ENCODE measurements at places on chromosomes 6 and 20.

DNA sequence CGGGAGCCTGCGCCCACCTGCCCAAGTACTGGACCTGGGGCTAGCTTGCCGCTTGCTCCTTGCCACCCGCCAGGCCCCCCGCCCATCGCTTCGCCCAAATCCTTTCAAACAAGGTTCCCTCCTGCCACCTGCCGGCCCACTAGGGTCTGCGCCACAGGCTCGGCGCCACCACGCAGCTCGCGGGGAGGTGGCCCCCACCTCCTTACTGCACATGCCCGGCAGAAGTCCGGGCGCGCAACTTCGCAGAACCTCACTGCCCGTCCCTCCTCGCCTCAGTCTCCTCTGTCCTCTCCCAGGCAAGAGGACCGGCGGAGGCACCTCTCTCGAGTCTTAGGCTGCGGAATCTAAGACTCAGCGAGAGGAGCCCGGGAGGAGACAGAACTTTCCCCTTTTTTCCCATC lies 11.2 kb downstream of the GNAS-AS1 start:
- DNase-seq: no peak

- no peak for DNase-seq
Measured at GRCh38 chr20:25221592-25222460, 26.1 kb upstream of the PYGB start.

DNA sequence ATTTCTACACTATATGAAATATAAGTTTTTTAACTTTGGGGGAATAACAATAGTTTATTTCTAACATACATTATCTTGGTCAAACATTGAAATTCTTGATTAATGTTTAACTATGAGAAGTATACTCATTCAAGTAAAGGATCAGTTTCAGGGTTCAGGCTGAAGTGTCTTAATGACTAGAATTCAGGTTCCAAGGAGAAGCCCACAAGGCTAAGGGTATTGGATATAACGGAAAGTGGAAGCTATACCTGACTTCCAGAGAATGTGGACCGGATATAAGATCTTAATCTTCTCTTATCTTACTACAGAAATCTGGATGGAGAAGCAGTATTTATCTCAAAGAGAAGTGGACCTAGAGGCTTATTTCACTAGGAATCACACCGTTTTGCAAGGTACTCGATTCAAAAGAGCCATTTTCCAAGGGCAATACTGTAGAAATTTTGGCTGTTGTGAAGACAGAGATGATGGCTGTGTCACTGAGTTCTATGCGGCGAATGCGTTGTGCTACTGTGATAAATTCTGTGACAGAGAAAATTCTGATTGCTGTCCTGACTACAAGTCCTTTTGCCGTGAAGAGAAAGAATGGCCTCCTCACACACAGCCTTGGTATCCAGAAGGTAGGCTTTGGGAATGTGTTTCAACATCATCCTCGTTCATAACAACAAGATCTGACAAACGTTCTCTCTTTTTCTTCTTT lies at the start of gene TINAG:
Gene TINAG, plus strand, starts transcription at position 153 of the 697 bp plus-strand sequence. Its CDS starts 110 bp downstream, at position 263.
- no peak for DNase-seq

GRCh38 chr20:56381501-56381900 lies 10.5 kb downstream of the AURKA start:
- no peak for DNase-seq

DNA sequence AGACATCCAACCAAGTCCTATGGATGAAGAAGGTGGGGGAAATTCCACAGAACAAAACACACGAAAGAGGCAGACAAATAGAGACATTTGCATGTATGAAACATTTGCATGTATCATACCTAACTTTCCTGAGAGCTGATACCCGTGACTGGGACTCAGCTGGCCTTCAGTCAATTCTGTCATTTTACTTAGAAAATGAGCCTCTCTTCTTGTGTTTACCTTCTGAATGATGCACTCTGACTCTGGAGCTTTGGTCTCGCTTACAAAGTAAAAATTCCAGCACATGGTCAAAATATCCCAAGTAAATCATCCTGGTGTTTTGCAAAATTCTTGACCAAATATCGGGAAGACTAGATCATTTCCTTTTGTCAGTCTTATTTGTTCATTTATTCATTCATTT lies 46.9 kb downstream of the MMUT start:
- DNase-seq: no peak

DNA sequence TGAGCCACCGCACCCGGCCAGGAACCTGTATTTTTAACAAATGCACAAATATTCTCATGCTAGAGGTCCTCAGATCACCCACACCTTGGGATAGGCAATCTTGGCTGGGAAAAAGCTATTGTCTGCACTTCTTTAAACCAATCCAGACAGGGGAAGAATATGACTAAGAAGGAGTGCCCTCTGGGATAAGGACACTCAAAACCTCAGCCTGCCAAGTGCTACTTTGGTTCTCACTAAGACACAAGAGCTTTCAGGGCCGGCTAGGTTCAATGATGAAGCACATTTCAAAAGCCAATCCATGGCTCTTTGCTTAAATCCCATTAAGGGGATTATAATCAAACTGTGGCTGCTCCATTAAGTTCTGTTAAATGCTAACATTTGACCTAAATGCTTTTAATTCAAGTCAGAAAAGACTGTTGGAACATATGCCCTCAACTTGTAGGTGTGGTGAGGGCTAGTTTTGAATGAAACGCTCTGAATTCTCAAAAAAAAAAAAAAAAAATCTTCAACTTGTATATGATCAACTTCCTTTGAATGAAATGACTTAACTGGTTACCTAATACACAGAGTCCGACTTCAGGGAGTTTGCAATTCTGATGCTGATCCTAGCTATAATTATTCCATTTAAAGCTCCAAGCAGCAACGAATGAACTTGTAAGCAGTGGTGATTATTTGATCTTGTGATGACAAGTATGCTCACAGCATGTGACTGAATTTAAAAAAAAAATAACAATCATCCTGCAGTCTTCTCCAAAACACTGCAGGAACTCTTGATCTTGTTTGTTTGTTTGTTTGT lies 56.6 kb downstream of the SLC23A2 start:
- DNase-seq: no peak

DNA sequence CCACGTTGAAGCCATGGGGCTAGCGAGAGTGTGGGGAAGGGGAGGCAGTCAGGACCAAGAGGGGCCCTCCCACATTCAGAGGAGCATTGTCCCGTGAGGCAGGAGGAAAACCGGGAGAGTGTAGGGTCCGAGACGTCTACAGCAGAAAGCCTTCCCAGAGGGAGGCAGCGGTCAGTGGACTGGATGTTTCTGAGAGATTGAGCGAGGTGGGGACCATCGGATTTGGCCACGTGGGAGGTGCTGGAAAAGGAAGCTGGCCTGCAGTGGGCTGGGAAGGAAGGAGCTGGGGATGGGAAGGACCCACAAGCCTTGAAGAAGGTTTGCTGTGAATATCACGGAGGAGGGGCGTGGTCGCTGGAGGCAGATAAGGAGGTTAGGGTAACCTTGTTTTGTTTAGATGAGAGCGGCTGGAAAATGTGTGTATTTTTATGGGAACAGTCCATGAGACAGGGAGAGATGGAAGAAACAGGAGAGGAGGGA lies 119.0 kb upstream of the RNF24 start:
- no peak for DNase-seq

DNA sequence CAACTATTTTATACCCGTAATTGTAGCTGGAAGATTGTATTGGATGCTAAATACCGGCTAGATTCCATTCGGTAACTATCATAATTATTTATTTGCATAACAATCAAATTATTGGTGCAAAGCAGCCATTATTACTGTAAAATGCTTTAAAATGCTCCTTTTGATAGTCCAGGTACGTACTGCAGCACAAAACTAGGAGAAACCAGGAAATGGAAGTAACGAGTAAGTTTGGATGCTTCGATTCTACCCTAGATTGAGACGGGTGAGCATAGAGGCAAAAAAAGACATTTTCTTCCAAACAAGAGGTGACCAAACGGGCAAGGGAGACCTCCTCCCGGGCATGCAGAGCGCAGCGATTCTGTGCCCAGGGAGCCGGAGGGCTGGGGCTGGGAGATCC lies 469 bp upstream of the XRN2 start:
- no peak for DNase-seq

DNA sequence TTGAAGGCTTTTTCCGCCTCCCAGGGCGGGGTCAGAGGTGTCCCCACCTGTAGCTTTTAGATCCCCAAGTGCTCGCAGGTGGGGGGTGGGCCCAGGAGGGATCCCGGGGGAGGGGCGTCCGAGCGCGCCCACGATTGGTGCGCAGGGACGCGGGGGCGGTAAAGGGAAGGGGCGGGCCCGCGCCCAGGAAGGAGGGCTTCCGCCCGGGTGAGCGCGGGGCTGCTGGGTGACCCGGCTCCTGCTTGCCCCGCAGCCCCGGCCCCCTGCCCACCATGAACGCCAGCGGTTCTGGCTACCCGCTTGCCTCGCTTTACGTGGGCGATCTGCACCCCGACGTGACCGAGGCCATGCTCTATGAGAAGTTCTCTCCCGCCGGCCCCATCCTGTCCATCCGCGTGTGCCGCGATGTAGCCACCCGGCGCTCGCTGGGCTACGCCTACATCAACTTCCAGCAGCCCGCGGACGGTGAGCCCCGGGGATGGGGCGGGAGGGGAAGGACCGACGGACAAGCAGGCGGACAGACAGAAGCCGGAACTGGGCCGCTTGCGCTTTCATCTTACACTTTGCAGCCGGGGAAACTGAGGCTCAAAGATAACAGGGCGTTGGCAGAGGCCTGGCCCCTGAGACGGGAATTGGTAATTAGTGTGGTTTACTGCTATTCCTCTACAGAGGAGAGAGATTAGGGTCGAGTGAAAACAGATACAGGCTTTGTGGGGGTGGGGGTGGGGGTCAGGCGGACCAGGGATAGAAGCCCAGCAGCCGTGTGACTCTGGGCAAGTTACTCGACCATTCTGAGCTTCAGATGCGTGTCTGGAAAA lies at the start of gene PABPC1L:
Gene PABPC1L, plus strand, starts transcription at position 189 of the 818 bp plus-strand sequence. Its CDS starts 84 bp downstream, at position 273.
- no peak for DNase-seq

DNA sequence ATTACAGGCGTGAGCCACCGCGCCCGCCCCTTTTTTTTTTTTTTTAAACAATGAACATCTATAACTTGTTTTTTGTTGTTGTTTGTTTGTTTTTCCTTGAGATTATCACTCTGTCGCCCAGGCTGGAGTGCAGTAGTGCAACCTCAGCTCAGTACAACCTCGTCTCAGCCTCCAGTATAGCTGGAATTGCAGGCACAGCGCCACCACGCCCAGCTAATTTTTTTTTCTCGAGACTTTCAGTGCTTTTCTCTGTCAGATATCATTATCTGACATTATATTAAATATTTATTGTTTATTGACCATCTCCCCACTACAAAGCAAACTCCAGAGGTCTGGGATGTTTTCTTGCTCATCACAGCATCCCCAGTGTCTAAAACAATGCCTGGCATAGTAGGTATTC lies 2.3 kb upstream of the DLK2 start:
- DNase-seq: no peak

GRCh38 chr6:135782546-135782945 lies 69.0 kb upstream of the PDE7B start:
- no peak for DNase-seq

GRCh38 chr6:44078827-44079671 lies 48.2 kb downstream of the MRPL14 start:
- DNase-seq: no peak

GRCh38 chr6:13917141-13917540 lies 7.6 kb upstream of the RNF182 start:
- DNase-seq: no peak

GRCh38 chr6:143123081-143123480 lies 62.4 kb downstream of the AIG1 start:
- no peak for DNase-seq

DNA sequence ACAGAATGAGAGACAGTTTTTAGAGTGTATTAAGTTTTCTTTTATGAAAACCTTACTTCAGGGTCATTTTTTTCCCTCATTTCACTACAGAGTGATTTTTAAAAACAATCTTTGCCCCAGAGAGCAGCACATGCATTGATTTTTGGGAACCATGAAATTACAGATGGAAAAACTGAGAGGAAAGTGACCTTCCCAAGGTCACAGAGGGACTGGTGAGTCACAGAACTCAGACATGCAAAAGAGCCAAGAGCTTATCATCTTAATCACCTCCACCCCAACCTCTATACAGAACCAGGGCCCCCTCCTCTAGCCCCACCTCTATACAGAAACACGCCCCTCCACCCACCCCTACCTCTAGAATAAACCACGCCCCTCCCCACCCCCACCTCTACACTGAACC lies 10.7 kb downstream of the PXMP4 start:
- no peak for DNase-seq

- peak; percentile 53 for DNase-seq
Measured at GRCh38 chr6:65191471-65191870, 515.6 kb downstream of the EYS start.

GRCh38 chr6:111973118-111973761 lies 80.7 kb upstream of the CCN6 start:
- DNase-seq: no peak

DNA sequence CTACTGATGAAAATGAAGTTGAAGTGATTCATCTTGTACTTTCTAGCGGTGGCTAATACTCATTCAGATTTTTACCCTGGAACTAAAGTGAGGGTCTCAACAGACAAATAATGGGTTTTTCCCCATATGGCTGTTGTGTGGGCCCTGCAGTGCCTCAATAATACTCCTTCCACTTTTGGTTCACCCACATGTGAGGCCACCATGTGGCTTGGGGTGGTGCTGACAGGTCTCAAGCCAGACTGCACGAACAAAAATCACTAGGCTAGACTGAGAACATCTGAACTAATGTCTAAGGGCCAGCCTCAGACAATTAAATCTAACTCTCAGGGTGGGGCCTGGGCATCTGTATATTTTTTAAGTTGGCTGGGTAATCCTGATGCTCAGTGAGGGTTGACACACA lies 7.9 kb upstream of the COL12A1 start:
- no peak for DNase-seq

- no peak for DNase-seq
Measured at GRCh38 chr6:136491754-136492153, 58.5 kb downstream of the MAP7 start.

GRCh38 chr20:32980990-32981389 lies 23.2 kb downstream of the SUN5 start:
- DNase-seq: no peak

- no peak for DNase-seq
Measured at GRCh38 chr20:57118107-57118769, 148.2 kb downstream of the BMP7 start.

GRCh38 chr6:3663081-3663480 lies 88.4 kb downstream of the PXDC1 start:
- DNase-seq: no peak

DNA sequence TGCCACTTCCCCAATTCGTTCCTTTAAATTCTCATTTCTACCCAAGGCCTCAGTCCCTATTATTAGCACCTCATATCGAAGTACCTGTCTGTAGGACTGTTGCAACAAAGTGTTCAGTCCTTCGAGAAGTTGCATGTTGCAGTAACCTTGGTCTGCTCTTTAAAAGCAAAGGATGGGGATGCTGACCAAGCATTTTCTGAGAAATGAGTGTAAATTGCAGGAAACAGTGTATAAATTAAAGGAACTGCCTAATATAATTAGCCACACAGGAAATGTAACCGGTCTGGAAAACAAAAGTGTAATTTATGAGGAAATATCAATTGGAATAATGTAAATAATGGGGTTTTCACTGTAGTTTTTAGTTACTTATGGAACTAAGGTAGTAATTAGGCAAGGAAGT lies 261.9 kb upstream of the ARID1B start:
- DNase-seq: no peak
